GM12864 (cell line): ENCODE measurements at places on chromosomes 7 and 10.
A peak's percentile ranks its signal among the peaks of the same experiment; 100 is the strongest.

- DNase-seq: no peak
Measured at GRCh38 chr10:106959521-106959920, 205.0 kb downstream of the SORCS1 start.

- DNase-seq: no peak
Measured at GRCh38 chr7:128867842-128868623, 5.4 kb downstream of the ATP6V1F start.

GRCh38 chr7:54326592-54327167, 215.5 kb upstream of the VSTM2A start:
- no peak for DNase-seq

DNA sequence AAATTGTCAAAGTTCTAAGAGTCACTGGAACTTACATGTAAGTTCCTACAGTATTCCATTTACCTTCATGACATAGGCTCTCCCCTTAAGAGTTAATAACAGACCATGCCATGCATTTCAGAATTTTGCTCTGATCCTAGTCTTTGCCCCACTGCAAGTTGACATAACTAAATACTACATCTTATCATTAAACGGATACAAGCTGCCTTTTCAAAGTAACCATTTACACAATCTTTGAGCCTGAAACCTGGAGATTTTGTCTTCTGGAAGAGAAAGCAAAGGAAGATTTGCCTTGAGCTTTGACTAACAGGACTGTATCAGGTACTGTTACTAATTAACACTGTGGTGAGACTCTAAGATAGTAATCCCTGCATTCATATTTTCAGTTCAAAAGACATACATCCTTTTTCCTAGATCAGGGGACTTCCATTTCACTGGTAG, 9.3 kb upstream of the AKR1D1 start:
- no peak for DNase-seq

DNA sequence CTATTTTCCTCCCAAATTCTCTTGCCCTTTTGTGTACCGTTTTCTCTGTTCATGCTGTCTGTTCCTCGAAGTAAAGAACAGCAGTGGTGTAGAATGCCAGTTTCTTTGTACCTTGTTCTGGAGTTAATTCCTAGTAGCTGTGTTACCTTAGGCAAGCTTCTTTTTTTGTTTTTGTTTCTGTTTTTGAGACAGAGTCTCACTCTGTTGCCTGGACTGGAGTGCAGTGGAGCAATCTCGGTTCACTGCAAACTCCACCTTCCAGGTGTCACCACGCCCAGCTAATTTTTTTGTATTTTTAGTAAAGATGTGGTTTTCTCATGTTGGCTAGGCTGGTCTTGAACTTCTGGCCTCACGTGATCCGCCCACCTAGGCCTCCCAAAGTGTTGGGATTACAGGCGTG, 221.2 kb downstream of the BBS9 start:
- no peak for DNase-seq

- no peak for DNase-seq
Measured at GRCh38 chr10:118926441-118926840, 103.1 kb upstream of the NANOS1 start.

- DNase-seq: no peak
Measured at GRCh38 chr7:103951311-103951710, 38.1 kb downstream of the RELN start.

- no peak for DNase-seq
Measured at GRCh38 chr7:127751062-127751461, 99.1 kb downstream of the SND1 start.

GRCh38 chr7:582931-583330, 63.3 kb upstream of the PDGFA start:
- DNase-seq: no peak

- DNase-seq: no peak
Measured at GRCh38 chr7:14270099-14270498, 280.6 kb upstream of the ETV1 start.

DNA sequence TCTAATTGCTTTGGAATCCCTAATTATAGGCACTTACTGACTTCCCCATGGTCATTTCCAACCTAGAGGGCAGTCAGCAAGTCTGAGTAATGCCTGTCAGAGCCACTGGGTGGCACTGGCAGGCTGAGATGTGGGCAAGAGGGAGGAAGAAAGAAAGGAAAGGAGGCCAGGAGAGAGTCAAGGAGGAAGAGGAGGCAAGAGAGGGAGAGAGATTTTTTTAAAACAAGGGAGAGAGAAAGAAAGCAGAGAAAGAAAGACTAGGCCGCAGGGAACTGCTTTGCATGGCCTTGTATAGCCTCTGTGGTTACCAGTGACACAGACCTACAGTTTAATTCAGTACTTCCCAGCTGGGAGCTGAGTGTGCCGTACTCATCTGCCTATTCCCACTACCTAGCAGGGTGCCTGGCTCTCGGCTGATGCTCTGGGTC, 210.4 kb upstream of the ADO start:
- DNase-seq: no peak

DNA sequence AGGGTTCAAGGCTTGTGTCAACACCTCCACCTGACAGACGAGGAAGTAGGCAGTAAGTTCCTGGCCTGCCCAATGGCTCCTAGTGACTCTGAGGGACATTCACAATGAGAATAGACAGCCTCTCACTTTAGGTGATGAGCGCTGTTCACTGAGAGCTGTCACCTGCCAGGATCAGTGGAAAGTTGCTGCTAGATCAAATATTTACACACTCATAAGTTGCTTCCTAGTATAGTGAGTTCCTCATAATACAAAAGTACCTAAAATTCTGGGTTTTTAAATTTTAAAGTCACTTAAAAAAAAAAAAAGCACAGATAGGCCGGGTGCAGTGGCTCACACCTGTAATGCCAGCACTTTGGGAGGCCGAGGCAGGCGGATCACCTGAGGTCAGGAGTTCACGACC, 320.8 kb downstream of the PRPF18 start:
- DNase-seq: no peak

DNA sequence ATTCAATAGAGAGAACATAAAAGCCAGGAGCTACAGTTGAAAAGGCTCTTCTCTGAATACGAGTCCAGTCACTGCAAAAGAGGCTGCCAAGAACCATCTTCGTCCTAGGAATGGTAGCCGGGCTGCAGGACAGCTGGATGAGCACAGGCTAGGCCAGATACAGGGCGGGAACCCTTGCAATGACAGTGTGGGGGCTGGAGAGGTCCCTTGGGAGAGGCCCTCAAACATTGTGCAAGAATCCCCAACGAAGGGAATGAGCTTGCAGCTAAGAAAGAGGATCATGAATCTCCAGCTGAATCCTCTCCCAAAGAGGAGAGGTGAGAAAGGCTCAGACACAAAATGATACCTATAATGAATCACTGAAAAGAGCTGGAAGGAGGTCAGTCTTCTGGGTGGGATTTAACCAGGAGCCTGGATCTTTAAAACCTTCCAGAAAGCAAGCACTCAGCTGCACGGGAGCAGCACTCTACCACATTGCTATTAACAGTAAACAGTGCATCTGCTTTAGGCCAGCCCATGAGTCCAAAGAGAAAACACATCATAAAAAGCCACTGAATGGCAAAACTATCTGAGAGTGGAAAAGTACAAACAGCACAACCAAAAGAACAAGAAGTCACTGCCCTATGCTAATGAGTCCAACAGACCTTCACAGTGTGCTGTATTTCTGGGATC, 287.9 kb downstream of the TNS3 start:
- DNase-seq: no peak

DNA sequence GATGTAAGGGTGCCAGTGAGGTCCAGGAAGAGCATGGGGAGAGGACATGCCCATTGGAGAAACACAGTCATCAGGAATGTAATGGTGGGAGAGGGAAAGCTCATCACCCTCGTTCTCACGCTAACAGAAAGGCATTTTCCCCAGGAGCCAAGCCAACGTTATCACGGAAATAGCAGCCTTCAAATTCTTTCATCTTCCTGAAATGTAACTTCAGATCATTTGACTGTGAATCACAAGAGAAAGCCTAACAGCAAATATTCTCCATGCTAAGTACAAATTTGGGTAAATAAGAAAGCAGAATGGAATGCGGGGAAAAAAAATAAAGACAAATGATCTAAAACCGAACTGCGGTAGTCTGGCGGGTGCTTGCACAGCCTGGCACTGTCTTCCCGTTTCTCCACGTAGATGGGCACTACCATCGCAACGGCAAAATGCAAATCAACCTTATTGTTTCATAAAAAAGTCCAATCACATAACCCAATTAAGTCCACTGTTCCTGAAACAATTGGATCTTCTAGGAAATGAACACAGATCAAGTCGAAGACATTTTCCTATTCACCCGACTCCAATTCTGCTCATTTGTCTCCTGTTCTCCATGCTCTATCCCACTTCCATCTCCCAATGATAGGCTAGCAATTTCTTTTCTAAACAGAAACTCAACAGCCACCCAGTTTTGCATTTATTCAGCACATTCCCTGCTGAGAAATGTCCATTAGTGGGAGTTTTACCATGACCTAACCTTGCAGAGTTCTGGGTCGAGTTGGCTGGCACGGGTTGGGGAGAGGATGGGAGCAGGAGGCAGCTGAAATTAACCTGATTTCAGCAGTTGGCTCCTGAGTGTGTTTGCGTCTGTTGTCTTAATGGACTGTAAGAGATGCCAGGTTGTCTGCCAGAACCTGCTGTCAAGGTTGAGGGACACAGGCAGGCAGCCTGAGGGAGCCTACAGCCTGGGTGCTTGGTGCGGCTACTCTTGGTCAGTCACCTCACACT, 74.6 kb upstream of the FRMD4A start:
- no peak for DNase-seq

GRCh38 chr10:44743535-44743934, 167.6 kb upstream of the TMEM72 start:
- DNase-seq: no peak

- no peak for DNase-seq
Measured at GRCh38 chr10:12702215-12702770, 299.2 kb downstream of the CCDC3 start.

DNA sequence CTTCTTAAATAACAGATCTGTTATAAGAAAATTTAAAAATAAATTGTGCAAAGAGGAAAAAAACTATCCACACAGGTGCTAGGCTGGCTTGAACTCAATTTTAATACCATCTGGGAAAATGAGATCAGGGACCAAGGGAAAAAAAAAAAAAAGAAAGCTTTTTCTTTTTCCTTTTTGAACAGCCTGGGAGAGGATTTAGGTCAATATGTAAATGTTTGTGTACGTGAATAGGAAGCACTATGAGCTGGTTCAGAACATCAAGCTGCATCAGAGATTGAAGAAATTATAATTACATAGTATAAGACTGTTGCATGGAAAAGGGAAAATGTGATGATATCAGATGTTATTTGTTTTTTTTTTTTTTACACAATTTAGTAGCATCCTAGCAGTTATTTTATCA, 548.0 kb downstream of the ARL4A start:
- no peak for DNase-seq

GRCh38 chr7:131094685-131095084, 233.0 kb upstream of the MKLN1 start:
- no peak for DNase-seq

GRCh38 chr10:60955957-60956425, 12.0 kb upstream of the RHOBTB1 start:
- no peak for DNase-seq

- no peak for DNase-seq
Measured at GRCh38 chr10:132607961-132608495, 70.4 kb downstream of the INPP5A start.

DNA sequence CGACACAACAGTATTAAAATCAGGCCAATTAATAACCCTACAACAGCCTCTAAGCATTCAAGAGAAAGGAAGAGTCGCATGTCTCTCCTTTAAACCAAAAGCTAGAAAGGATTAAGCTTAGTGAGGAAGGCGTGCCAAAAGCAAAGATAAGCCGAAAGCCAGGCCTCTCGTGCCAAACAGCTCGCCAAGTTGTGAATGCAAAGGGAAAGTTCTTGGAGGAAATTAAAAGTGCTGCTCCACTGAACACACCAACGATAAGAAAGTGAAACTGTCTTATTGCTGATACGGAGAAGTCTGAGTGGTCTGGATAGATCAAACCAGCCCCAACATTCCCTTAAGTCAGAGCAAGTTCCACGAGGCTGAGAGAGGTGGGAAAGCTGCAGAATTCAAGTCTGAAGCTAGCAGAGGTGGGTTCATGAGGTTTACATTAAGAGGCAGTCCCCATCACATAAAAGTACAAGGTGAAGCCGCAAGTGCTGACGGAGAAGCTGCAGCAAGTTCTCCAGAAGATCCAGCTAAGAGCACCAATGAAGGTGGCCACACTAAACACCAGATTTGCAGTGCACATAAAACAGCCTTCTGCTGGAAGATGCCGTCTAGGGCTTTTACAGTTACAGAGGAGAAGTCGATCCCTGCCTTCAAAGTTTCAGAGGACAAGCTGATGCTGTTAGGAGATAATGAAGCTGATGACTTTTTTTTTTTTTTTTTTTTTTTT, 194.8 kb downstream of the MAD1L1 start:
- peak; percentile 26 for DNase-seq

GRCh38 chr10:94264085-94264484, 98.7 kb downstream of the NOC3L start:
- DNase-seq: no peak

DNA sequence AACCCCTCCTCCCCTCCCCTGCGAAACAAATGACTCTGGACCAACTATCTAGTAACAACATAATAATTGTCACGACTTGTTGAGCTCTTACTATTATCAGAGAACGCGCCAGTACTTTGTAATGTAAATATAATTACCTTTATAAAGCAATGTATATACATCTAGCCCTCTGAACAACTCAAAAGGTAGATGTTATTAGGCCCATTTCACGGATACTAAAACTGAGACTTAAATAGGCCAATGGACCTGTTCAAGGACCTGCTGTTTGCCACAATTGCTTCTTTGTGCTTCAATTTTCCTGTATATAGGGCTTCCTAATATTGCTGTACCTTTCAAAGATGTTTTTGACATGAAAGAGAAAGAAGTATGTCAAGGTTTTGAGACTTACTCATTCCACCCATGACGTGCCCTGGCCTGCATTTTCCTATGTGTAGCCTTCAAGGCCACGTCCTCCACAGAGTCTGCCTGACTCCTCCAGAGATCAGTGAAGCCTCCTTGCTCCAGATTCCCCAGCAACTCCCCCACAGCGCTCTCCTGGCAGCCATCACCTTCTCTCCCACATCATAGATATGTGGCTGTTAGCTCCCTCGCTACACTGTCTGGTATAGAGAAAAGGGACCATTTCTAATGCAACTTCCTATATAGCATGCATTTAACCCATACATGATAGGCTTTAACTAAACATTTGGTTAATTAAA, 156.6 kb downstream of the SKIDA1 start:
- no peak for DNase-seq

GRCh38 chr10:21398563-21399231, 126.8 kb downstream of the SKIDA1 start:
- no peak for DNase-seq

DNA sequence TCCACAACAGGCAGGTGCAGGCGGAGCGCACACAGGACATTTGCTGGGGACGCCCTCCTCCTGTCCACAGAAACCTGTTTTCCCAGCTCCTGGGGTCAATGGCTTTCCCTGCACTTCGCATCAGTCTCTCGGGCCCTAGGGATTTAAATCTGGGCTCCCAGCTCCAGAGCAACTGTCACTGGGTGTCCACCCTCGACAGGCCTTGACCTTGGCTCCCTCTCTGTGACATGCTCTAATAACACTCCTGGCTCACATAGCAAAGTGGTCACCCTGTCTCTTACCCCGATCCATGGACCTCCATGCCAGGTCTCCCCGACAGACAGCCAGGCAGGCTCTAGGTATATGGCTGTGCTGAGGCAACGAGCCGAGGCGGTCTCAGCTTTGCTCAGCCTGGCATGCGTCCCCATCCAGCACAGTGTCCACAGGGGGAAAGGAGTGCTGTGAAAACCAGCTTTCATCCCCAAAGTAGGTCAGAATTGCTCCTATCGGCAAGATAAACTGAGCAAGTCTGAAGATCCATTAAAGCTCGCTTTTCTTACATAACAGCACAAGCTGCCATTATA, 195.6 kb downstream of the TNS3 start:
- DNase-seq: no peak
